Activated CD4-positive, alpha-beta T cell treated with anti-CD3 and anti-CD28 coated beads, Interleukin-10, Interleukin-2, amounts not matched to agents 100 ng/mL and 50 ng/mL, durations not matched to agents 16 hours and 8 hours (primary cell): ENCODE measurements at places on chromosomes 7 and 10.

GRCh38 chr7:2956526-2957368 is 86.9 kb downstream of the CARD11 start:
- DNase-seq, result peak; percentile 79

DNA sequence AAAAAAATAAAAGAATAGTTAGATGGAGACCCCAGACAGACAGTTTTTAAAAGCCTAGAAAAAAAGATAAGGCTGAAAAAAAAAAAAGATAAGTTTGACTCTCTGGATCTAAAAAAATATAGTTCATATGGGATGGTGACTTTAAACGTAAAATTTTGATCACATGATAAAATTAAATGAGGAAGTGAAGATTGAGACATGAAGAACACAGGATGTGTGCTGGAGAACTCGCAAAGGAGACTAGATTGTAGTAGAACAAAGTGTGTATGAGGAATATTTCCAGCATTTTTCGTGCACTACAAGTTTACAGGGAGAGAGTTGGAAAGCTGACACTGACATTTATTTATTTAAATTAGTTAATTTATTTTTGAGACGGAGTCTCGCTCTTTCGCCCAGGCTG is 286.4 kb downstream of the PRPF18 start:
- DNase-seq, result no peak

DNA sequence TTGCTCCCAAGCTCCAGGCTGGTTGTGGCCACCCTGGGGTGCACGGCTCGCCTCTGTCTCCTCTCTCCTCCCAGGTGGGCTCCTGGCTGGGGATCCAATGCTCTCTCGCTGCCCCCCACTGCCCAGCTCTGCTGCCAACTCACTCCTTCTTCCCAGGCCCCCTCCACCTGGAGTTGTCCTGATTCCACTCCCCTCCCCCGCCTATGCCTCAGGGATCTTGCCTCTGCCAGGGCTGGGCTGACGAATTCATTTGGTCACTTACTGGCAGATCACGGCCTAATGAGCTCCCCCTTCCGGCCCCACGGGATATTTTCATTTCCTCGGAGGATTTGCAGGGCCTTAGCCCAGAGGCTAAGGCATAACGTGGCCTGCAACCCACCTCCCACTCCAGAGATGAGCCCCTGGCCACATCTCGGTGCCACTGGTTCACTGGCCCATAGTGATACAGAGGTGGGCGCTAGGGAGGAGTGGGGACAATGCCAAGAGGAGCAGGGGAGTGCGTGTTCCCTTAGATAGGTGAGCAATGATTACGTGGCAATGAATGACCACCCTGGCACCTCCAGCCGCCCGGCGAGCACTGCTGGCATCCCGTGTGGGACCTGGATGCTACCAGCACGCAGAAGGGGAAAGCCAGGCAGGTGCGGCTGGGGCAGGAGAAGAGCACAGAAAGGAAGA is 344.6 kb upstream of the SHH start:
- DNase-seq, result no peak

DNA sequence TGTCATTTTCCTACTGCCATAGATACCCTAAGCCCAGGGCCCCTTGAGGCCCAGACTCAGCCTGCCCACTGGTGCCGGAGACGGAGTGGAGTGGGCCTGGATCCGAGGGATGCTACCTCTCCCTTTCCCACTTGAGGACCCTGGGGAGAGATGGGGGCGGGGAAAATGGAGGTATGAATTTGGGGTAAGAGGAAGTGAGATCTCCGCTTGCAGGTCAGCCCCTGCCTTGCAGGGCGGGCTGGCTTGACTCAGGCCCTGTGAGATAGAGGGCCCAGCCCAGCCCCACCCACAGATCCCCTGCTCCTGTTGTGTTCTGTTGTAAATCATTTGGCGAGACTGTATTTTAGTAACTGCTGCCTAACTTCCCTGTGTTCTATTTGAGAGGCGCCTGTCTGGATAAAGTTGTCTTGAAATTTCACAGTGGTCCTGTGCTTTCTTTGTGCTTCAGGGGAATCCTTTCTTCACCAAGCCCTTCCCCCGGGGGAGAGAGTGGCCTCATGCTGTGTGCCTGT is 13.2 kb downstream of the YKT6 start:
- no peak for DNase-seq

DNA sequence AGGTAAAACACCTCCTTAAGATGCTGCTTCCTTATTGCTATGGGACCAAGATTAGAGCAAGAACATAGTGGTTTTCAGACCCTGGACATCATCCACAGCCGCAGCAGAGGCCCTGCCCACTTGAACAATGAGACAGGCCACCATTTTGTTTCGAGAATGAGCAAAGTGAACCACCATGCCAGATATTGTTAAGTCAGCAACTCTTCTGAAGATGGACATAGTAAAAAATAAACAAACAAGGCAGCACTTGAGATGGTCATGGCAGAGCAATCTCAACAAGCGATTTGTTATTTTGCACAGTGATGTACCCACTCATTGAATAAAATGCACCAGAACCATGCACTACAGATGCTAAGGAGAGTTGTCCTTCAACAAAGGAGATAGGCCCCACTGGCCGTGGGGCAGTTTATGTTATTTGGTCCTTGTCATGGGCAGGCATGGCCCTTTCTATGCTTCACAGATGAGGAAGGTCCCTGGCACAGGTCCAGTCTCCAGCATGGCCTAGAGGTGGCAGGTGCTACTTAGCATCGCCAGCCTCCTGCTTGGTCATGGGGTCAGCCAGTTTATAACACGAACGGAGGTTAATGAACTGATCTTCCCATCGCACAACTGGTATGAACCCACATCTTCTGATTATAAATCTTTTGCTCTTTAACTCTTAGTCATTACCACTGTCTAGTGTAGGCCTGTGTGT is 44.1 kb downstream of the IKZF1 start:
- DNase-seq, result no peak

DNA sequence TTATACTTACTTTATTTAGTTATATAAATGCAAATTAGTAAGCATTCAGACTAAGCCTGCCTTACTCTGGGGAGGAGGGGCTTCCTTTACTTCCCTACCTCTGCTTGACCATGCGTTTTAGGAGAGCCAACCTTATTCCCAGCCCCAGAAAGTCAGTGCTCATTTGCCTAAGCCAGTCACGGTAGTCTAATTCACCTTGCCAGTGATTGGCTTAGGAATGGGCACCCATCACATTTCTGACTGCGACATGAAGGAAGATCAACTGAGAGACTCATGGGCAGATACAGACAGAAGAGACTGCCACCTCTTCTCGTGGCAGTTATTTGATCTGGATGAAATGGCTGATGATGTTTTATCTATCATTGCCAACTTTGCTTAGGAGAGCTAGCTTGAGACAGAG is 29.5 kb downstream of the RPA3 start:
- no peak for DNase-seq

DNA sequence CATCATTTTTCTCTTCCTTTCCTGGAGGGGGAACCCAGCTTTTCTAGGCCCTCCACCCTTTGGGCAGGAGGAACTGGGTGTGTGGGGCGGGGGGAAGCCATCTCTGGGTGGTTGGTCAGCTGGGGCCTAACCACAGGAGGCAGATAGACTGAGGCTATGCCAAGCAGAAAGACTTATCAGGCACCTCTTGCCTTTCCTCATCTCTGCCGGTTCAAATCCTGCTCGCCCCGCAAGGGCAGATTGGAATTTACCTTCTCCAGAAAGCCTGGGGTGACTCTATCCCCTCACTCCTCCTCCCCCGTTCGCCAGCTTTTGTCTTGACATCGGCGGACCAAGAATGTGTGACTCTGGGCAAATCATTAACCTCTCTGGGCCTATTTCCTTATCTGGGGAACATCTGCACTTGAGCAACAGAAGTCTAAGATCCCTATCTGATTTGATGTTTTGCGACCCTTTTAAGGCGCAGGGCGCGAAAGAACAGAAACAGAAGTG is 584 bp upstream of the GARS1 start:
- peak; percentile 57 for DNase-seq

GRCh38 chr10:60417901-60418300 is 28.2 kb upstream of the ANK3 start:
- DNase-seq, result no peak

GRCh38 chr10:6537770-6538169 is 42.3 kb downstream of the PRKCQ start:
- DNase-seq, result no peak

- DNase-seq, result peak; percentile 50
Observed at GRCh38 chr10:123573236-123574108, 92.7 kb upstream of the GPR26 start.

DNA sequence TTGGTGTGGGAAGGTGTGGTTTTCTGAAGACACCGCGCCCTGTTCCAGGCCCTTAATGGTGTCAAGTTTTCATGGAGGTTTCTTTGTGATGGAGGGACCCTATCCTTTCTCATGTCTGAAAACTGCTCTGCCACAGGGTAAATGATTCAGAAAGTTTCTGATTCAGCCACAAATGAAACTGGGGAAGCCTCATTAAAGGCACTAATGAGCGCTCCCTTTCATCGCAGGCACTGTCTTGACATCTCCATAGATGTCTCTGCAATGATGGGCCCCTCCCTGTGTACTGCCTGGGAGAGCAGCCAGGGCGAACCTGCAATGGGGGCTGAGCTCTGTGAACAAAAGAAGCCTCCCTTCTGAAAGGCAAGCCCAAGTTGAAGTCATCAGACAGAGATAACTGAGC is 355.3 kb downstream of the PRPF18 start:
- DNase-seq, result no peak

DNA sequence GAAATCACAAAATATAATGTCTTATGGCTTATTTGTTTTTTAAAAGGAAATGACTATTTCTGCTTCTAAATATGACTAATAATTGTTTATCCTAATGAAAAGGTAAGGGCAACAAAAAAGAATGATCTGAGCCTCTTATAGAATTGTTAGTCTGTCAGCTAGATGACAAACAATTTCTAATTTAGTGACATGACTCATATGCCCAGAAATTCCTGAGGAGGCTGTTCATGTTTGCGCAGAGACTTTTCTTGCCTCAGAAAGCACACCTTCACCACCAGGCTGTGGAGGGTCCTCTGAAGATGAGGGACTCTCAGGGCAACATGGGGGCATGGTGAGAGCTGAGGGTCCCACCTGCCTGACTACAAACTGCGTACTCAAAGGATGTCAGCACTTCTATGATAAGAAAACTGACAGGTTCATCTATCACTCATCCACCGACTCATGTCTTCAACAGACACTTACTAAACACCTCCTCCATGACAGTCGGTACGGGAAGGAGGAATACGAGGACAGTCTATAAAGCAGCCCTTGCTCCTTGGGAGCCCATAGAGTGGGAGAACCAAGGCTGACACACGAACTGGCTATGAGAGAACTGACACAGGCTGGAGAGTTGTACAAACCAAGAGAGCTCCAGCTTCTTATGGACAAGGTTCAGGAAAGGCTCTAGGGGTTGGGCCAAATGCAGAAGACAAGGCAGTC is 102.0 kb downstream of the PKD1L1 start:
- DNase-seq, result no peak

GRCh38 chr7:95675016-95675415 is 78.7 kb upstream of the PDK4 start:
- DNase-seq, result no peak

DNA sequence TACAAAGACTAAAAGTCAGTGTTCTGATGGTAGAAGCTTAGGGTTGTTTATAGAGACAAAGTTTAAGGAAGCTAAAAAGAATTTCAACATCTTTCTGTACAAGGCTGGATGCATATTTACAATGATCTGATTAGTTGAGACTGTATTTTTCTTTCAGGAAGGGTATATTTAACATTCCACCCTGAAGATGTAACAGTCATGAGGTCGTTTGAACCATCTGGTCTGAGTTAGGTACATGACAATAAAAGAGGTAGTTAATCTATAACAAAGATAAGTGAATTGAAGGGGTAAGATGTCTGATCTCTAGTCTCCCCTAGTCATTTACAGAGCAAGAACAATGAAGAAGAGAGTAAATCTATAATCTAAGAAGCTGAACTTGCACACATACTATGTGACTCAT is 821.2 kb downstream of the CNTNAP2 start:
- no peak for DNase-seq

GRCh38 chr10:95526044-95526443 is 35.1 kb downstream of the SORBS1 start:
- no peak for DNase-seq

DNA sequence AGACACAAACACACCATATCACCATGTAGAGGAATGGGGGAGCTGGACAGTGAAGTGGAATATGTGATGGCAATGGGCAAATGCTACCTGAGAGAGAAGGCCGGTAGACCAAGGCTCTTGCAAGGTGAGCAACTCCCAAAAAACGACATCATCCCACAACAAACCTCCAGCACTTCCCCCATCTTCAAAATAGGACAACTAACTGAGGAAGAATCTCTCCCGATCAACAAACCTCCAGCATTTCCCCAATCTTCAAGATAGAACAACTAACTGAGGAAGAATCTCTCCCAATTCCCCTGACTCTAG is 387.2 kb downstream of the PARD3 start:
- no peak for DNase-seq

DNA sequence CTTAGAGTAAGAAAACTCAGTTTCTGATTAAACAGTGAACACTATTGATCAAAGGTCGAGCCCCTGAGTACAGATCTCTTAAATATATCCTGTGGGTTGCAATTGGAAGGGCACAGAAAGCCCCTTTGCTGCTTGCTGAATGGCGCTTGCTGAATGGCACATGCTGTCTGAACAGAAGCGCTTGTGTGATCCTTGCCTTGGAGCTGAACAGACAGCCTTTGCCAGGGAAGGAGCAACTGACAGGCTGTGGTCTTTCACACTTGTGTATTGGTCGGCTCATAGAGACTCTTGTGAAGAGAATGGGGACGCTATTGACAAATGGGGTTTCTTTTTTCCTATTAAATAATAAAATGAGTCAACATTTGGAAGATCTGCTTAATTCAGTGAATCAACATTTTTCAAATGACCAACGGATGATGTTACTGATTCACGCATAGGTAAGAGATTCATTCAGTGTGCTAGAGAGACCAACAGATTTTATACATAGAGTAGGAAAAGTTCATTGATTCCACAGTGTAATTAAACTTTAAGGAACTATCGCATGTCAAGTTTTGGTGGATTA is 99.4 kb upstream of the TNS3 start:
- no peak for DNase-seq

- no peak for DNase-seq
Observed at GRCh38 chr10:20616056-20616671, 280.9 kb downstream of the NEBL start.

- peak; percentile 53 for DNase-seq
Observed at GRCh38 chr7:144738708-144739314, 97.0 kb downstream of the TPK1 start.

DNA sequence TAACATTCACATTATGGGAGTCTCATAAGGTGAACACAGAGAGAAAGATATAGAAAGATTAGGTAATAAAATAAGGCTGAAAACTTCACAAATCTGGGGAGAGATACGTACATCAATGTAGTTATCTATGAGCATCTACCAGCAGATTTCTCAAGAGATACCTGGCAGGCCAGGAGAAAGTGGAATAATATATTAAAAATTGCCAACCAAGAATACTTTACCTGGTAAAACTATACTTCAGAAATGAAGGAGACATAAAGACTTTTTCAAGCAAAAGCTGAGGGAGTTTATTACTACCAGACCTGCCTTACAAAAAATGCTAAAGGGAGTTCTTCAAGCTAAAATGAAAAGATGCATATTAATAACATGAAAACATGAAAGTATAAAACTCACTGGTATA is 78.8 kb upstream of the COMTD1 start:
- no peak for DNase-seq
